ENCODE measurements at places on chromosomes 1 and 21.

DNA sequence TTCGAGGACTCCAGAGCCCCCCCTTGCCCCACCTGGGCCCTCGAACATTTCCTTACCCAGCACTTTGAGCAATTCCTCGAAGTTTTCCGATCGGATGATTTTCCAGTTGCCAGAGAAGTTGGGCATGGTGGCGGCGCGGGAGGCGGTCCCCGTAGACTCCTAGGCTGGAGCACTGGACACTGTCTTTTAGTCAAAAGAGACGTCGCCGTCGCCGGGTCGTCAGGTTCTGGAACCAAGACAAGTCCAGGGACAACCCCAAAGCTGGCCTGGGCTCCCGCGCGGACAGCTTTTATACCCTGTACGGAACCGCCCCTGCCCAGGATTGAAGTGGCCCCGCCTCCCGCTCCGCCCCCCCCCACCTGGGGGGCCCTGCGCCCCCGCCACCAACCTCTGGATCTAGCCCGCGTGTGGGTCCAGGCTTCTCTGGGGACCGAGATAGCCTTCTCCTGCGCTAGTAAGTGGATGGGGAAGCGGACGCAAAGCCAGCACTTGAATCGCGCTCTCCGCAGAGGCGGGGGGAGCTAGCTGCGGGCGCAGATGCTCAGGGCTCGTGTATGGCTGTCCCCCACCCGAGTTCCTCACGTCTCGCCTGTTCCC is at the start of gene CRABP2:
TSS of gene CRABP2 (minus strand) at position 263 of the 597 bp plus-strand sequence. CDS start at position 126, 137 bp downstream.
- DNase-seq = no peak

DNA sequence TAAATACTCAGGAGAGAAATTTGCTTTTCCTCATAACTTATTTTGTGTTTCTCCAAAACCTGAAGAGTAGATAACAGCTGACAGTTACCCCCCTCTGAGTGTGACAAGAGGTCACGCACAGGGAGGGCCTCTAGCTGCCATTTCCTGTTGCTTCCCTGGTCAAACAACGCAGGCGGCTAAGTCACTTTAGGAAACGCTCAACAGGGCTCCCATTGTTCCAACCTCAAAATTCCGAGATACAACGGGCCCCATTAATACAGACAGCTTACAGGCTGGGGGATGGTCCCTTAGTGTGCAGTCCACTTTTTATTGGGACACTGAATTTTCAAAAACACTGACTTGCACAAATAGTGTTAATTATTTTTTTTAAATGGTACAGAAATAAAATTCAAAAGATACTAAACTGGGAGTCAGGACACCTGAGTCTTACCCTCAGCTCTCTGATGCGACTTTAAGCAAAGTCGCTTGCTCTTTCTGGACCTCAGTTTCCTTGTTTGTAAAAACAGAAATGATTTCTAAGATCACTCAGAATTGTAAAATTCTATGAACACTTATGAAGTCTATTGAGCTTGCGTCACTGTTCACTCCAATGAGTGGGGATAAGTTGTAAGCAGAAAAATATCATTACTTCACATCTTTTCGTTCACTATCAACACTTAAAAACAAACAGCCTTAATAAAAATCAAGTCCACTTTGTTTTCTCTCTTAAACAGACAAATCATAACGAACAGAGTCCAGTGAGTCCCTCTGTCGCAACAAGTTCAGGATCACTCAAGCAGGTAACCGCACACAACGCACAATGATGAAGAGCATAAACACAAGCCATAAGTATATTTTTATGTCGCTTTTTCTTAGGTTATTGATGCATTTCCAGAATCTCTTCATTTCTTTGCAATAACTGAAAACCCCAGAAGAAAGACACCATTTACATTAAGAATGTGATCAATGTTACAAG is 13.5 kb downstream of the LZIC start:
- peak; percentile 98 for DNase-seq

GRCh38 chr21:41280115-41280919 is 36.3 kb upstream of the FAM3B start:
- DNase-seq = no peak

DNA sequence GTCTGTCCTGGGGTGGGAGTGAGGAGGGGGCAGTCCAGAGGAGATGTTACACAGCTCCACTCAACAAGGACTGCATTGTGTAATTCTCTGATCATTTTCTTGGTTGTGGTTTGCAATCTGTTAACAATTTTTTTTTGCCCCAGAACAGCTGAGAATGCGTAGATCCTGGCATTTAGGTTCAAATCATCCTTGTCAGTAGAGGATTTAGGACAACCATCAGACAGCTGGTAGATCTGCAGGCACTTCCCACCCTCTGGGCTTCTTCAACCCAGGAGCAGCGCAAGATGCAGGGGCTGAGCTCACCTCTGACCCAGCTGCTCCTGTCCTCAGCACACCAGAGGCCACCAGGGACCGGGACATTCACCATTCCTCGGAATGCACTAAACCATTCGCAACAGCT is 13.5 kb downstream of the BCAR3 start:
- DNase-seq = peak; percentile 83

- DNase-seq = no peak
Observed at GRCh38 chr1:168799927-168800605, 71.1 kb upstream of the DPT start.

- DNase-seq = no peak
Observed at GRCh38 chr1:214510914-214511638, 40.3 kb downstream of the PTPN14 start.

- DNase-seq = no peak
Observed at GRCh38 chr1:31620631-31621497, 3.4 kb downstream of the HCRTR1 start.

GRCh38 chr1:41656068-41656467 is 171.6 kb upstream of the EDN2 start:
- no peak for DNase-seq

All from SK-MEL-5 (cell line).